Thyroid gland (tissue), 4 donors: ENCODE measurements at places on chromosomes 13 and 19. TPM values are rescaled to one million over a fixed set of nuclear protein-coding genes. Genes with fewer than 3 reads are reported as not detected.

The ATP8A2 gene
- total RNA-seq, result 0.13 TPM

The CASP14 gene
- not detected for total RNA-seq

The RGL3 gene
- 63.4 TPM for total RNA-seq

The FGF22 gene
- total RNA-seq, result not detected

The ABCC4 gene
- 29.6 TPM for total RNA-seq

The UNC13A gene
- under 0.01 TPM for total RNA-seq

DNA sequence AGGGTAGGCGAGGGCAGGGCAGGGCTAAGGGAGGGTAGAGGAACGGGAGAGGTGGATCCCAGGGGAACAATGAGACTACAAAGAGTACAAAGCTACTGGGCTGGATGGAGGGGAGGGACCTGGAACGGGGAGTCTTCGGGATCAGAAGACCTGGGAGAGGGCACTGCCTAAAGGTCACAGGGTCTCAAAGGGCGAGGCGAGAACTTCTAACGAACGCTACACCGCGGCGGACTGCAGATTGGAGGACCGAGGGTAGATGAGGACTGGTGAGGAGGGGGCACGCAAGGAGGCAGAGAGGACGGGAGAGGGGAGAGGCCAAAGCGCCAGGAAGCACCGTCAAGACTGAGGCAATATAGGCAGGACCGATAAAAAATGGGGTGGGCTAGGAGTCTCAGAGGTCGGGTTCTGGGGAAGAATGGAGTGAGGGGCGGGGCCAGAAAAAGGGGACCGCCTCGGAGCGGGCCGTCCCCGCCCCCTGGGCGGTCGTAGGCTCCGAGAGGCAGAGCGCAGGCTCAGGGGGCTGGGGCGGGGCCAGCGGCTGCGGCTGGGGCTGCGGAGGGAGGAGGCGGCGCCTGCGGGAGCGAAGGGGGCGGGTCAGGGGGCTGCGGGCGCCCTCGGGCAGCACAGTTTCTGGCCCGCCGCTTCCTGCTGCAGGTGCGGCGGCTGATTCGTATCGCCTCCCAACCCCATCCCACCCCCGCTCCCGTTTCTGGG is 1.3 kb upstream of the KCNC3 start:
- peak; percentile 91 for DNase-seq

GRCh38 chr13:109154146-109154545 is 524.7 kb downstream of the MYO16 start:
- DNase-seq, result peak; percentile 72

- DNase-seq, result peak; percentile 90
Observed at GRCh38 chr13:53010374-53011105, 18.1 kb upstream of the OLFM4 start.

GRCh38 chr13:109126891-109127641 is 497.7 kb downstream of the MYO16 start:
- no peak for DNase-seq

DNA sequence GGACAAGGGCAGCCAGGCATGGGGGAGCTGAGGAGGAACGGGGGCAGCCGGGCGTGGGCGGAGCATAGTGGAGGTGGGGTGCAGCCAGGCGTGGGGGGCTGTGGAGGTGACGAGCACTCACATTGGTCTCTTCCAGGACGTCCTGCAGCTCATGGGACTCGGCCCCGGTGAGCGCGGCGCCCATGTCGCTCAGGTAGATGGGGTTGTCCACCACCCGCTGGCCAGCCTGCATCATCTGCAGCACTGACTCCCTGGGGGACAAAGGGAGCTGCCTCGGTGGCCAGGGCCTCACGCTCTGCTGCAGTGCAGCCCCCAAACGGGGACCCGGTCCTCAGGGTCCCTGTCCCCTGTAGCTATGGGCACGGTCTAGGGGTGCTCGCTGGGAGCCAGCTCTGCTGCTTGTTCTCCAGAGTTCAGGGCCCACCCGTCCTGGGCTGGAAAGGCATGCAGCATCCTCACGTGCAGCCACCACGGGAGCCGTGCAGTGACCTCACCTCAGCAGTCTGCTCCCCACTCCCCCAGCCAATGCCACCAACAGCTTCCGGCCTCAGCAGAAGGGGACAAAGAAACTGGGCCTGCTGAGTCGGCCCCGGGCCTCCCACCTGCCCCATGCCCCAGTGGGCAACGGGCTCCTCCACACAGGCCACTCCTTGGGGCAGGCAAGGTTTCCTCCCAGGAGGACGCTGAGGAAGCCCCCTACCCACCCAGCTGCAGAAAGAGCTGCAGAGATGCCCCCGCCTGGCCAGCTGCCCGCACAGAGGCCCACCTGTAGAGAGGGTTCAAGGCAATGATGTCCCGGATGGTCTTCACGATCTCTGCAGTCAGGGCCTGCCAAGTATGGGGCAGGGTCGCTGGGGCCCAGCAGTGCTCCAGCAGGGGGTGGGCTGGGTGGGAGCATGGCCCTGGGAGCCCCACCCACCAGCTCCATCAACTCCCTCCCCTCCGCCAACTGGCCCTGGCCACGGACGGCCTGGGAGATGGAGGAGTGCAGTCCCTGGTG is 12.1 kb downstream of the LONP1 start:
- DNase-seq, result no peak

- DNase-seq, result no peak
Observed at GRCh38 chr19:33468361-33469170, 53.0 kb downstream of the PEPD start.

GRCh38 chr13:51501592-51502152 is 48.8 kb upstream of the INTS6 start:
- DNase-seq, result no peak

DNA sequence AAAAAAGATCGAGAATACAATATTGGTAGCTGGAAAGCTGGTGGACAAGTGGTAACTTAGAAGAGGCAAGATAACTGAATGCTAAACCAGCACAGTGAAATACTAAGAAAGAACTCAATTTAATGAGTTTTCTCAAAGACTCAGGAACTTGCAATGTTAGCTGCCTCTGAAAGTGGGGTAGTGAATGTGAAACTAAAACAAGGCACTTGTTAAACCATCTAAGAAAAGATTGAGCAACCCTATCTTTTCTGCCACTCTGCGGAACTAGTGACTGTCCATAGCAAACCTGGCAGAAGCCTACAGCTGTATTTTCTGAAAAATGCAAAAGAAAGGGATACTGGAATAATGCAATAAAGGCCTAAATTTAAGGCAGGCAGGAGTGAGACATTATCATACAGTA is 1574.4 kb upstream of the PRR20A start:
- no peak for DNase-seq

DNA sequence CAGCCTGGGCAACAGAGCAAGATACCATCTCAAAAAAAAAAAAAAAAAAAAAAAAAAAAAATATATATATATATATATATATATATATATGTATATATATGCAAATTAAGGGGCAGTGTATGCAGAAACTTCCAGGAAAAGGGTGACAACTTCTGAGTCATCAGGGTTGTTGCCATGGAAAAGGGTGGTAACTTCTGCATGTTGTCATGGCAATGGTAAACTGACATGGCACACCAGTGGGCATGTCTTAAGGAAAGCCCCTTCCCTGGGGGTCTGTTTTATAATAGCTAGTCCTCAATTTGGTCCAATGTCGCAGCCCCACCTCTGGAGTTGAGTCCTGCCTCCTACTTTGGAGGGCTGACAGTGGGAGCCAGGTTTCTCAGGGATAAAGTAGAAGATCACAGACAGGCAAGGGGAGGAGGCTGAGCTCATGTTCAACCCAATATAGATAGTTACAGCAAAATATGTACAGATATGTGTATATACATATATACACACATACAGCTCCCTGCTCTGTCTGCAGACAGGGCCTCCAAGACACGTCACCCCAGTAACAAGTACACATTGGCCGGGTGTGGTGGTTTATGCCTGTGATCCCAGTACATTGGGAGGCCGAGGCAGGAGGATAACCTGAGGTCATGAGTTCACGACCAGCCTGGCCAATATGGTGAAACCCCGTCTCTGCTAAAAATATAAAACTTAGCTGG is 7.2 kb upstream of the FCHO1 start:
- DNase-seq, result no peak

DNA sequence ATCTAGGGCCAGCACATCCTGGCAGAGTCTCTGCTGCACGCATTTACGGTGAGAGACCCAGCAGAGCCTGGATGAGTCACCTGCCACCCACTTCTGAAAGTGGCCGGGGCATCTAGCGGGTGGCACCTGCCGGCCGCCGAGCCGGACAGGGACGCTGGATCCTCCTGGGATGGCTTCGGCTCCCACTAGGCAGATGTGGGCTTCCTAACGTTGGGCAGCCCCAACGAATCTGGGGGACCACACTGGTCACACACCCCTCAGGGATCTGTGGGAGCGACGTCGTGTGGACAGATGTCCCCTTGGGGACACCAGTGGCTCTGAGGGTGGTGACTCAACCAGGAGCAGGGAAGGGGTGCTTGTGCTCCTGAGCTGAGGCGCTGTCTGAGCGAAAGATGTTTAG is 32.2 kb downstream of the TMEM255B start:
- DNase-seq, result no peak

DNA sequence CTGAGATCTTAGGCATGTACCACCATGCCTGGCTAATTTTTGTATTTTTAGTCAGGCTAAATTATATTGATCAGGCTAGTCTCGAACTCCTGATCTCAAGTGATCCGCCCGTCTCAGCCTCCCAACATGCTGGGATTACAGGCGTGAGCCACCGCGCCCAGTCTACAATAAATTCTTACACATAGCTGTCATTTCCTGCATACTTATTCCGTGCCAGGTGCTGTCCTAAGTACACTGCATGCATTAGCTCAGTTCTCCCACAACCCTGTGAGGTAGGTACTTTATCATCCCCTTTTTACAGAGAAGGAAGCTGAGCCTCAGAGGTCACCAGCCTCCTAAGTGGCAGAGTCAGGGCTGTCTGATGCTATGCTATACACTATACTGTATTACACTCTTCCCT is 7.2 kb upstream of the RHPN2 start:
- no peak for DNase-seq

DNA sequence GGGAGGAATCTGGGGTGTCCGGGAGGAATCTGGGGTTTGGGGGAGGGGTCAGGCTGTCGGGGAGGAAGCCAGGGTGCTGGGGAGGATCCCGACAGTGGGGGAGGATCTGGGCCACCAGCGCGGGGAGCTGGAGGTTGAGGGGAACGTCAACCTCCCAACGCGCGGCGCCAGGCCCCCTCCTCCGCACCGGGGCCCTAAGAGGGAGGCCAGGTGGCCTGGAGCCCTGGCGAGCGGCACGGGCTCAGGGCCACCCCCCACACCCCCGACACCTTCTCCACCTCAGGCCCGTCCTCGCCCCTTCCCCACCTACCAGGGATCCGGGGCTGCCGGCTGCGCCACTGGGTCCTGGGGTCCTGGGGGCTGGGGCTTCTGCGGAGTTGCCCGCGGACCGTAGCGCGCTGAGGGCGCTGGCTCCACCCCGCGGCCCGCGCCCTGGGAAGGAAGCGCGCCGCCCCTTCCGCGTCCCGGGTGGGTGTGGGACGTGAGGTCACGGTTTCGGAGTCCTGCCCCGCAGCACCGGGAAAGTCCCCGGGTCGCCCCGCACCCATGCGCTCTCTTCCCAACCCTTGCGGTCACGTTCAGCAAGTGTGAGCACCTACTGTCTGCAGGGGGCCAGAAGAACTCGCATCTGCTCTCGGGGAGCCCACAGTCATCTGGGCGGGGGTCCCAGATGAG is at the start of gene TICAM1:
Gene TICAM1, minus strand, starts transcription at position 409 of the 675 bp plus-strand sequence. CDS start 13,335 bp downstream, outside the sequence.
- DNase-seq, result peak; percentile 75

GRCh38 chr19:1287354-1288225 is 1.9 kb downstream of the EFNA2 start:
- DNase-seq, result no peak

DNA sequence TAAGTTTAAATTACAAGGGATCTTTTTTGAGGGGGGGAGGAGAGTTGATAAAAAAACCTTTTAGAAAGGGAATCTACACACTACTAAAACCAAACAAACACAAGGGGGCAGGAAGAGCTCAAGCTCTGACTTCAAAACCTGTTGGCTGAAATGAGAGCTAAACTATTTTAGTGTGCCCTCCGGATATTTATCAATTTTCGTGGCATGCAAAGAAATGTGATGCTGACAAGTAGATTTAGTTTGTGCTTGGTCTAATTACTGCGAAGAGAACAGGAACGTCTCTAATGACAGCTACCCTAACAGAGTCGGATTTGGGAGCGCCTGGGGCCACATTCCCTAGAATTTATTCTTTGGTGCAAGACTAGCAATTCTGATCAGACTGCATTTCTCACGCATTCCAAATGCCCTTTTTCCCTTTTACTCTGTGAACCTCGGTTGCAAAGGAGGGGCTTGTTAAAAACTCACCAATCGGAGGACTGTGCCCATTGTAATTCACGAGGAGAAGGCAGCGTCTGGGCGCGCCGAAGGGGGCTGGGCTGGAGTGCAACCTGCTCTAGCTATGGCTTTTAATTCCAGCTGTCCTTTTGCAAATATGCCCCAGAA is 802 bp upstream of the FREM2 start:
- DNase-seq, result peak; percentile 67

GRCh38 chr19:31962561-31962996 is 382.8 kb upstream of the ZNF507 start:
- peak; percentile 19 for DNase-seq

DNA sequence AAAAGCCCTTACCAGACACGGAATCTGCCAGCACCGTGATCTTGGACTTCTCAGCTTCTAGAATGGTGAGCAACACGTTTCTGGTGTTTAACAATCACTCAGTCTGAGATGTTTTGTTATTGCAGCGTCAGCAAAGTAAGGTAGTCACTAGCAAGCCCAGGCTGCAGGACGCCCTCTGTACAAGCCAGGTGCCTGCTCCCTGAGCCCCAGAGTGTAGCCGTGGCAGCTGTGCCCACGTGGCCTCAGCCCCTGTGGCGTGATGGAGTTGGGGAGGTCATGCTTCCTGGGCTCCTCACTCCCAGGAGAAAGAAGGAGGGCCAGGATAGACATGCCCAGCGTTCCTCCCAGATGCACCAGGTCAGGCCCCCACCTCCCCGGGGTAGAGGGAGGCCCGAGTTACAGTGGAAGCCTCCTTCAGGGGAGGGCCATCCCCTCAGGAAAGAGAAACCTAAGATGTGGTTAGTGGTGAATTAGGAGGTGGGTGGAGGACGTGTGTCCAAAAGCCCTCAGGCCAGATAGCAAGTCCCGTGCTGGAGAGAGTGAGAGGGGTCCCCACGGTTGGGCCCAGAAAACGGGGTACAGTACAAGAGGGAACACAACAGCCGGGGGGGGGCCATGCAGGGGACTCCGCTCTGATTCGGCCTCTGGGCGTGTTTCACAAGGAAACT is 169.6 kb upstream of the SOX1 start:
- DNase-seq, result no peak

DNA sequence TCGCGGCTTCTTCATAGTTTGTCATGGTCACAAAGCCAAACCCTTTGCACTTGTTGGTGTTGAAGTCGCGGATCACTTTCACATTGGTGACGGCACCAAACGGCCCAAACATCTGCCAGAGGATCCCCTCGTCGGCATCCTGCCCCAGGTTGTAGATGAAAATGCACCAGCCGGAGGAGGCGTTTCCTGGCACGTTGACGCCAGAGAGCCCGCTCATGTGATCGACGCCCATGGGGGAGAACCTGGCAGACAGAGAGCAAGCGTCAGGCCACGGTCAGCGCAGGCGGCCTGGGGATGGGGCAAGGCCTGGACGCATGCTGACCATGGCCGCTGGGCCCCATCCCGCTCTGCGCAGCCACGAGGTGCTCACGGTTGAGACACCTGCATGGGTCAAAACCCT is 20.1 kb upstream of the TIMM44 start:
- DNase-seq, result no peak

DNA sequence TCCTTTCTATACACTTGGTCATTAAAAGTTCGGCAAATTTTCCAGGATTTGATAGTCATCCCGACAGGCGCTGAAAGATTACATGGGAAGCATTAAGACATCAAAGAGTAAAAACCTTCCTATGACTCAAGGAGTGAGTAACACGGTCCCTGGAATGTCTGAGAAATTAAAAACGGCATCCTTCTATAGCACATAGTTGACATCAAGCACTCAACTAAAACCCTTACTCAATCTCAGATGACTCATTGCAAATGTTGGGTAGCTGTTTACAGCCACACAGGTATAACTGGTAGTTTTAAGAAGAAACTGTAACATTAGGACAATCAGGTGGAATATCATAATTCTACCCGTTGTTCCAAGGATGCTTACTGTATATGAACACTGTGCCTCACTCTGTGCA is 6.4 kb upstream of the LGALS13 start:
- no peak for DNase-seq
